ENCODE measurements at places on chromosomes 6 and 20.

DNA sequence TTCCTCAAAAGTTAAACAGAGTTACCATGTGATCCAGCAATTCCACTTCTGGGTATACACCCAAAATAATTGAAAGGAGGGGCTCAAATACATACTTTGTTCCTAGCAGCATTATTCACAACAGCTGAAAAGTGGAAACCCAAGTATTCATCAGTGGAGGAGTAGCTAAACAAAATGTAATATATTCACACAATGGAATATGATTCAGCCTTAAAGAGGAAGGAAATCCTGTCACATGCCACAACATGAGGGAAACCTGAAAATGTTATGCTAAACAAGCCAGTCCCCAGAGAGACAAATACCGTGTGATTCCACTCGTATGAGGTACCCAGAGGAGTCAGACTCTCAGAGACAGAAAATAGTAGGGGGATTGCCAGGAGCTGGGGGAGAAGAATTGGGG lies 44.5 kb downstream of the PXDC1 start:
- no peak for DNase-seq

DNA sequence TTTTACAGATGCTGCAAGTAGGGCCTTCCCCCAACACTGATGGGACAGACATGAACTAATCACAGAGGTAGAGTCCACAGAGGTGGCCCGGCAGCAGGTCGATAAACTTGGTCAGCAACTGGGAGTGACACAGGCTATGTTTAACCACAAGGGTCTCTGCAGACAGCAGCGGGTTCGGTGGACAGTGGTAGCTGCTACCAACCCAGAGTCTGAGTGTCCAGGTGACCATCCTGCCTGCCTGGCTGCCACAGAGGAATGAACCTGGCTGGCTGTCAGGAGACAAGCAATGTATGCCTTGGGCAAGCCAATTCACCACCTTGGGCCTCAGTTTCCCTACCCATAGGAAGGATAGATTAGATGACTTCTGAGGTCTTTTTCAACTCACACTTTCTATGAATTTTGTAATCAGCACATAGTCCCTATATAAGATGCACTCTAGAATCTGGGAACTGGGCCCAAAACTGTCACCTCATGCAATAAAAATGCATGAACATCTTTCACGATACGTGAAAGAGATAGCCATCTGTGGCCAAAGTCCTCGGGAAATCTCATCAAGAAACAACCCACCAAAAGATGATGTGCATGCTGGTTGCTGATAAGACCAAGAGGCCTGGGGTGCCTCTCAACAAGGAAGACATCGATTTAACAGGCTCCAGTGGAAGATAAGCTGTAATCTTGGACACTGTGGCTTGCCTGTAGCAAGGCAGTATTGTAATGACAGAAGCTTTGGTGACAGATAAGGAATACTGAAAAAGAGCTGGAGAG lies 30.5 kb downstream of the MDGA1 start:
- no peak for DNase-seq

- no peak for DNase-seq
Observed at GRCh38 chr6:122449069-122449468, 22.5 kb downstream of the SERINC1 start.

DNA sequence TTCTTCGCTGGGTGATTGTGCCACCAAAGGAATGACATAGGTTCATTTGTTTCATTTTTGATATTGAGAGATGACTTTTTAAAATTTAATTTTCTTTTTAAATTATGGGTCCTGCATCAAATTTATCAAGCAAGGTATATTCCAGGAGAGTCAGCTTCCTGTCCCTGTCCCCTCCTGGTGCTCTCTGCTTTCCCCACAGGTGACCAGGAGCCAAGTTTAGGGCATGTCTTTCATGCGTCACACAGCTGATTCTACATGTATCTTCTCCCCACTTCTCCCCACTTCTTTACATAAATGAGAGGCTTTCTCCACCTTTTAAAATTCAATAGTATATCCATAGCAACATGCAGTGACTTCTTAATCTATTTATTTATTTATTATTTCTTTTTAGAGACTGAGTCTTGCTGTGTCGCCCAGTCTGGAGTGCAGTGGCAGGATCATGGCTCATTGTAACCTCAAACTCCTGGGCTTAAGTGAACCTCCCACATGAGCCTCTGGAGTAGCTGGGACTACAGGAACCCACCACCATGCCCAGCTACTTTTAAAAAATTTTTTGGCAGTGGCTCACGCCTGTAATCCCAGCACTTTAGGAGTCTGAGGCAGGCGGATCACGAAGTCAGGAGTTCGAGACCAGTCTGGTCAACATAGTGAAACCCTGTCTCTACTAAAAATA lies 30.0 kb downstream of the OSBPL2 start:
- DNase-seq = no peak

DNA sequence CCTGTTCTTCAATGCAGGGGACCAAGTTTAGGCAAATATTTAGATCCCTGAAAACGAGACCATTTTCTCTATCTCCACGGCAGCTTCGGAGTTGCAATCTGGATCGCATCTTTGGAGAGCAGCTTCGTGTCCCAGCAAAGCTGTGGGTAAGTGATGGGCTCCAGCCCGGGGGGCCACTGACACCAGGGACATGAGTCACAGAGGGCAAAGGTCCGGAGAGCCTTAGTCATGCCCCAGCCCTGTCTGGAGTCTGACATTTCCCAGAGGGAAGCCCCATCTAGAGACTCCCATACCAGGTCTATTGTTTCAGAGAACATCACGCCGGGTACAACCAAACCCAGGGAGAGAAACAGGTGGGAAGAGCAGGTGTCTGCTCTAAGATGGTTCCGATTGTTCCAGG lies 95.9 kb downstream of the NFATC2 start:
- DNase-seq = no peak

DNA sequence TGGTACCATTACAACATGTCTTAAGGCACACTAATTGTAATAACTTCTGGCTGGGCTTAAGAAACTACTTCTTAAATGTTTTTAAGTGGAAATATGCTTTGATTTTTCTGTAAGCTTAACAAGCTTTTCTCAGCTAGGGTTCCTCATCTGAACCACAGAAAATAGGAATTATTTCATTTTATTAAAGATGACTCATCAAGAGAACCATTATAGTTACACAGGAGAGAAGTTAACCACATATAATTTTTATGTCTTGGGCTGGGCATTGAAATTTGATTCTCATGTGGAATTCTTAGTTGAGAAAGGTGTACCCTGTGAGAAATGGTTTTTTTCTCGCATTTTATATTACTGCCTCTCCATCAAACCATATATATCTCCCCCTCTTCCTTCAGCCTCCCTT lies 75.1 kb downstream of the QKI start:
- no peak for DNase-seq

GRCh38 chr6:138400326-138400725 lies 3.7 kb upstream of the HEBP2 start:
- no peak for DNase-seq

- no peak for DNase-seq
Observed at GRCh38 chr20:5349448-5349847, 32.7 kb upstream of the PROKR2 start.

GRCh38 chr20:62578294-62578897 lies 63.9 kb upstream of the SLCO4A1 start:
- DNase-seq = no peak

- no peak for DNase-seq
Observed at GRCh38 chr6:36506611-36507010, 40.7 kb downstream of the STK38 start.

DNA sequence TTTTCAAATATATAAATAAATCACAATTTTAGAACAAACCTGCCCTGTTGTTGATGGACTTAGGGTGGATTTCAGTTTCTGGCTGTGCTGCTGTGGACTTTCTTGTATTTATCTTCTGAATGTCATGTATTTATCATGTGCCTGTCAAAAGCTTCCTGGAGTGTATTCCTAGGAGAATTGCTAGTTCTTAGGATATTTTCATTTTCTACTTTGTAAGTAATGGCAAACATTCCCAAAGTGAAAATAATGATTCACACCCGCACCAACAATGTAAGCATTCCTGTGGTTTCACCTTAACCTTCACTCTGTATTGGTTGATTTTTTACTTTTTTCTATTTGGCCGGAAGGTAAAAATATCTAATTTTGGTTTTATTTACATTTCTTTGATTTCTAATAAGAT lies 387.8 kb downstream of the SMOC2 start:
- DNase-seq = no peak

- DNase-seq = no peak
Observed at GRCh38 chr6:121838842-121839241, 403.4 kb downstream of the GJA1 start.

DNA sequence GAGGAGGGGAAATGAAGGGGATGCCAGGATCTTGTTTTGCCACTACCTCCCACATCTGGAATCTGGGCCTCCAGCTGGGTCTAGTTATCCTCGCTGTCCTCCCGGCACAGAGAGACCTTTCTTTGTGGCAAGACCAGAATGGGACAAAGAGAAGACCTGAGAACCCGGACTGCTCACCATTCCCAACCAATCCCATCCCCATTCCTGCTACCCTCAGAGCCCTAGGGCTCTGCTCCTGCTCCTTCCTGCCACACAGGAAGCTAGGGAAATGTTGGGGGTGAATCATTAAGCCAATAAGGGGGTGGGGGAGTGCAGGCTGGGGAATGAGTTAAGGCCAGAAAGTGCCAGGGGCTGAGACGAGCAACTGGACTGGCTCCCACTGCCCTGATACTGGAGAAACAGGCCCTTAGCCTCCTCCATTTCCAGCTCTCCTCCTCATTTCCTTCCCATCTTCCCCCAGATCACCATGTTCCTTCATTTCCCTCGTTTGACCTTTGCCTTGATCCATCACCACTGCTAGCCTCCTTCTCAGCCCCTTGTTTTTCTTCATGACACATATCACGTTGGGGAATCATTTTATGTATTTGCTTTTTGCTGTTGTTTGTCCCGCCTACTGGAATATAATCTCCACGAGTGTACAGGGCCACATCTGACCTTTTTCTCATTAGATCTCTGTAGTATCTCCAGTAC lies 4.6 kb upstream of the IER3 start:
- DNase-seq = no peak

DNA sequence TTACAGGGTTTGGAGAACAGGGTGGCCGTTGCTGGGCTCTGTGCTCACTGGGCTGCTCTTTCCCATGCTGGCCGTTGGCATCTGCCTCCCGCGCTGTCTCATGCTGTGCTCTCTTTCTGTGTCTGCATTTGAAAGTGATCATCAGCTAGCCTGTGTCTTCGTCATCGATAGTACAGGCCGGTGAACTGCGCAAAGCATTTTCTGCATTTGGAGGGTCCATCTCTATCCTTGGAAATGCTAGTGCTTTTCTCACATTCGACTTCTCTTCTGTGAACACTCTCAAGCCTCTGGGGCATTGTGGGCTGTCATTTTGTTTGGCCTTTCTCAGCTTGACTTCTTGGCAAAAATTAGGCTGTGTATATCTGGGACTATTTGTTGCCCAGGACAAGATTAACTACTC lies 6.8 kb upstream of the SNHG17 start:
- DNase-seq = no peak

DNA sequence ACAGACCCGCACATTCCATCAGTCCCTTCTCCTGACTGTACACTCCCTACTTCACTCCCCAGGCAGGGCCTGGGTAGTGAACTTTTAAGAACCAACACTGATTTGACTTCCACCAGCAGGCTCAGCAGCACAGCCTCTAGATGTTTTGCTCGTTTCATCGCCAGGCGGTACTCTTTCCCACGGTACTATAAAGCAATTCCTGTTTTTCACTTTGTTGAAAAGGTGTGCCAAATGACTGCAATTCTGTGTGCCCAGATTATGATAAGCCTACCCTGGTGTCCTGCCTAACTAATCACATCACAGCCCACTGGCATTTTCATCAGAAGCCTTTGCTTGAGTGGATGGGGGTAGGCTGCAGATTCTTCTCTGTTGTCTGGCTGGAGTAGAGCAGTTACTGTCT lies 12.9 kb upstream of the WTAP start:
- no peak for DNase-seq

- DNase-seq = no peak
Observed at GRCh38 chr6:32214126-32214525, 9.7 kb downstream of the NOTCH4 start.

DNA sequence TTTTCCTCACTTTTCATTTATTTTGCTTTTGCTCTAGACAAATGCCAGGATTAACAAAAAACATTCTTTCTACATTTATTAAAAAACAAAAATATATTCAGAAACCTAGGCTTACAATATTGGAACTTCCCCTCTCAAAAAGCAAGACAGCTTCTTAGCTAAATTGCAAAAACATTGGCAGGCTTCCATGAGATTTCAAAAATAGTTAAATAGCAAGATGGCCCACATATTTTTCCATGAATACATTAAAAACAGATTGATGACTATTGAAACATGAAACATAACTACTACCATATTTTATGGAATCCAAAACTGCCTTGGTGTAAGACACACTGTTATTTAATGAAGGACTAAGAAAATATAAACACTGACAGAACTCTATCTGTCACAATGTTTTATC lies 92.0 kb downstream of the LY86 start:
- no peak for DNase-seq

Data from activated CD8-positive, alpha-beta memory T cell treated with anti-CD3 and anti-CD28 coated beads, Interleukin-2, amount 50 U/mL, for 4 hours (primary cell).